Right ventricle myocardium superior (tissue), 1 donor: ENCODE measurements at places on chromosomes 1 and 21. TPM values are rescaled to one million over a fixed set of nuclear protein-coding genes. Genes with fewer than 3 reads are reported as not detected.

B3GALT5 gene
- total RNA-seq = 0.03 TPM

- DNase-seq = peak; percentile 33
Measured at GRCh38 chr1:2609319-2610035, 22.9 kb downstream of the PRXL2B start.

FAM72C gene
- not detected for total RNA-seq

DNA sequence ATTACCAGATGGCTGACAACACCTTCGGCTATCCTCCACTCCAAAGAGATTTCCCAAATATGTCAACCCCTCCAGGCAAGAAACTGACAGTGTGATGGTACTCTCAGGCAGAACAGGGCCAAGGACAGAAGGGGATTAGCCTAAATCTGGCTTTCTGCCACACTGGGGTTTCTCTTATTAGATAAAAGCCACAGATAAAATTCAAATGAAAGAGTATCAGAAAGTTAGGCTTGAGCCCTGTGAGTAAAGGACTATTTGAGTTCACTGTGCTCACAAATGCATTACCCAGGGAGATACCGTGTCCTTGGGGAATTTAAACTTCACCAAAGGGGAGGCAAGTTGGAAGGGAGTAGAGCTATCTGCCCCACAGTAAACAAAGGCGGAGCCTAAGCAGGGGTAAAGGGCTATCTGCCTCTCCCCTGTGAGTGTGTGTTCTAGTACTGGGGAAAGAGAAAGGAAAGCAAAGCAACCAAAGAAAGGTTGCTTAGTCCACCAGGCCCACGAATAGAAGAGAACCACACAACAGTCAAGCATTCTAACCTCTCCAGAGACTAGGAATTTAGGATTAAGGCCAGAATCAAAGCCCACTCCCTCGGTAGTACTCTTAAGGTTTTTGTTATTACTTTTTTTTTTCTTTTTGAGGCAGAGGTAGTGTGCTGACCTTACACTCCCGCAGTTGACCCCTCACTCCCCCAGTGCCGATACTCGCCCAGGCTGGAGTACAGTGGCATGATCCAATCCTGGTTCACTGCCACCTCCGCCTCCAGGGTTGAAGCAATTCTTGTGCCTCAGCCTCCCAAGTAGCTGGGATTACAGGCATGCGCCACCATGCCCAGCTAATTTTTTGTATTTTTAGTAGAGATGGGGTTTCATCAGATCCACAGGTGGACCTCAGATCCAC lies 12.7 kb downstream of the TPM3 start:
- no peak for DNase-seq

DNA sequence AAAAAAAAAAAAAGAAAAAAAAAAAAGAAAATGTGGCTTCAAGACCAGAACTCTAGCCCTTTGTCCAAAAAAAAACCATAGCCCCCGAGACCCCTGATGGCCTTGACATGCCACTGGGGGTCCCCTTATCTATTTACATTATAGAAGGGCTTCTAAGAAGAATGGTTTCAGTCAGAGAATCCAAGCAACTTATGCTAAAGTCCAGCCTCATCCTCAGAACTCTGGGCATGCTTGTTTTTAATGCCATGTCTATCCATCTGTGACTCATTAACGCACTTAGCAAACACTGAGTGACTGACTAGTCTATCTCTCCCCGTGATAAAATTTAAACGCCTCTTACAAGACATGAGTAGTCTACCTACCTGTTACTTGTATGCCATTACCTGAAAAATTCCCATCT lies 29.3 kb downstream of the ERG start:
- no peak for DNase-seq

- no peak for DNase-seq
Measured at GRCh38 chr1:218775501-218776021, 398.1 kb upstream of the LYPLAL1 start.

DNA sequence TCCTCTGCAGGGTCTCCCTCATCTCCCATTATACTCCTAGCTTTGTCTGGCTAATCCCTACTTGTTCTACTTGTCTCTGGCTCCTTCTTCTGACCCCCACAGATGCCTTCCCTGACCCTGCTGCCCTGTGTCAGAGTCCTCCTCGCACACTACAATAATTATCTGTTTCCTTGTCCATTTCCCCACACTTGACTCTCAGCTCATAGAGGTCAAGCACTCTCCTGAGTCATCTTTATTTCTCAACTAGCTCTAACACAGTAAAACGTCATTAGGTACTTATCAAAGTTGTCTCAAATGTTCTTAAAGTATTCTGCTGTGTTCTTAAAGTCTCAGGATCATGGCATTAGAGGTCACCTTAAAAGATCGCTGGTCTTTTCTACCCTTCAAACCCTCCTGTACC lies 47.1 kb downstream of the C8A start:
- DNase-seq = no peak

DNA sequence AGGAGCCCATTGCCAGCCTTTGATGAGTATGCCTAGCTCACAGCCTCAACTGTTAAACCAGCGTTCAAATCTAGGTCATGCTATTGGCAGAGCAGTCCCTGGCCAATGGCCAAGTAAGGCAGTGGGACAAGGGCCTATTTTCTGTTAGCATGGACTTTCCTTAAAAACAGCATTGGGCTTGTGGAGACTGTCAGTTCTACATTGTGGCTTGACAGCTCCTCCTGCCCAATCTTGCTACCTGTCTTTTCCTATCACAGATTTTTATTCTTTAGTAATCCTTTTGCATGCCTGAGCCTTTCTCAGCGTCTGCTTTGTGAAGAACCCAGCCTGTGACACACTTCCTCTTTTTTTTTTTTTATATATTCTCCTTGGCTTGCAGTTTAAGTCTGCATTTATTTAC lies 56.4 kb downstream of the DIP2A start:
- DNase-seq = peak; percentile 83

SPRR1B gene
- not detected for total RNA-seq

DNA sequence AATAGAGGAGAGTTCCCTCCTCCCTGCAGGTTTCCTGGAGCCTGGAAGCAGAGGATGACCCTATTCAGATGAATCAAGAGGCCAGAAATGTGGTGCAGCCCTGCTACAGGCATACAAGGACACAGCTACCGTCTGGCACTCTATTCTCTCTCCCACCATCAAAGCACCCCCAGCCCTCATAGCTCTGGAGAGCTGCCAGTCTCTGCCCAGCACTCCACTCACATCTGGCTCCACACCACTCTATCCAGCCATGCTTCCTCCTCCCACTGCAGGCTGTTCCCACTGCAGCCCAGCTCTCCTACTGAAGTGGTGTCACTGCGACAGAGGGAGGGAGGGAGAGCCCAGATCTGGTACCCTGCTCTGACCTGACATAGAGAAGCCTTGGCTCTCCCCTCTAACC lies 18.4 kb downstream of the SYT2 start:
- DNase-seq = no peak

GRCh38 chr21:26883768-26884167 lies 38.6 kb upstream of the ADAMTS1 start:
- DNase-seq = no peak

TTC39A gene
- 19.4 TPM for total RNA-seq

SLAMF1 gene
- 0.27 TPM for total RNA-seq

DNA sequence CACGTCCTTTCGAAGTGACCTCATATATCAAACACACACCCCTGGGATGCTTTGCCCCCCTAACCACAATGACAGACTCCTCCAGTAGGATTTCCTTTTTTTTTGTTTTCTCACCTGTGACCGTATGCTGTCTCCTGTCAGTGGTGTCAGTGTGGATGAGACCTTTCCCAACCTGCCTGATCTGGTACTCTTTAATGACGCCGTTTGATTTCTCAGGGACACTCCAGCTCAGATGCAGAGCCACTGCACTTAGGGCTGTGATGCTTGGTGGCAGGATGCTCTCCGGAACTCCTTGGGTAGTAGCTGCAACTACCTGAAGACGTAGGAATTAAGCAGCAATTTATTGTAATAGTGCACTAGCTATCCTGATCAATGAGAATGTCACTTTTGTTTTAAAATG lies 212.6 kb downstream of the KCTD3 start:
- DNase-seq = no peak

CRYBG2 gene
- not detected for total RNA-seq

HAO2 gene
- not detected for total RNA-seq

PODN gene
- total RNA-seq = 30.1 TPM

GRCh38 chr1:62325681-62326080 lies 6.4 kb upstream of the KANK4 start:
- DNase-seq = no peak

DNA sequence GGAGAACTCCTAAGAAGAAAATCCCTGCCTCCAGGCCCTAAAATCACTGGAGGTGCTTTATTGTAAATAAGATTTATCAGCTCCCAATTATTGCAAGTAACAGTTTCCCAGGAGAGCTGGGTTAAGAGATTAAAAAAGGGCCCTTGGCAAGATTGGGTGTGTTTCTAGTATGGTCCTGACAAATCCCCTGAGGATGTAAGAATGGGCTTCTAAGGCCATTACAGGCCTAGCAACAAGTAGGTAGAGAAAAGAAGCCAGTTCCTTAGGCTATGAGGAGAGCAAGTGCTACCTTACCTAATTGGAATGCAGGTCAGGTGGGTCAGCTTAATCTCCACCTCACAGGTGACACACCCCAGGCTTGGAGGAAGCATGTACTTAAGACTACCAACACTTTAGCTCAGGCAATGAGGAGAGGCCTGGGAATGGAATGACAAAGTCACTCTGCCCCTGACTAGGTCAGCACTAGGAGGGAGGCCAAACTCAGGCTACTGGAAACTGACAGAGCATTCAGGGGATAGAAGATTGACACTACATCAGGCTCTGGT lies 6.8 kb upstream of the OTUD7B start:
- no peak for DNase-seq

BOLA1 gene
- total RNA-seq = 16.9 TPM

GRCh38 chr1:40383095-40383487 lies 9.6 kb downstream of the SMAP2 start:
- DNase-seq = no peak

EFNA3 gene
- 0.75 TPM for total RNA-seq

GRCh38 chr1:243258731-243259130 lies 2.9 kb downstream of the SDCCAG8 start:
- no peak for DNase-seq

CENPF gene
- total RNA-seq = 1.4 TPM

CFAP45 gene
- total RNA-seq = 1.2 TPM

DNA sequence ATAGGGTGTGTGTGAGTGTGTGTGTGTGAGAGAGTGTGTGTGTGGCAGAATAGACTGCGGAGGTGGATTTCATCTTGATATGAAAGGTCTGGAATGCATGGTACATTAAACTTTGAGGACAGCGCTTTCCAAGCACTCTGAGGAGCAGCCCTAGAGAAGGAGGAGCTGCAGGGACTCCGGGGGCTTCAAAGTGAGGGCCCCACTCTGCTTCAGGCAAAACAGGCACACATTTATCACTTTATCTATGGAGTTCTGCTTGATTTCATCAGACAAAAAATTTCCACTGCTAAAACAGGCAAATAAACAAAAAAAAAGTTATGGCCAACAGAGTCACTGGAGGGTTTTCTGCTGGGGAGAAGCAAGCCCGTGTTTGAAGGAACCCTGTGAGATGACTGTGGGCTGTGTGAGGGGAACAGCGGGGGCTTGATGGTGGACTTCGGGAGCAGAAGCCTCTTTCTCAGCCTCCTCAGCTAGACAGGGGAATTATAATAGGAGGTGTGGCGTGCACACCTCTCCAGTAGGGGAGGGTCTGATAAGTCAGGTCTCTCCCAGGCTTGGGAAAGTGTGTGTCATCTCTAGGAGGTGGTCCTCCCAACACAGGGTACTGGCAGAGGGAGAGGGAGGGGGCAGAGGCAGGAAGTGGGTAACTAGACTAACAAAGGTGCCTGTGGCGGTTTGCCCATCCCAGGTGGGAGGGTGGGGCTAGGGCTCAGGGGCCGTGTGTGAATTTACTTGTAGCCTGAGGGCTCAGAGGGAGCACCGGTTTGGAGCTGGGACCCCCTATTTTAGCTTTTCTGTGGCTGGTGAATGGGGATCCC lies 18.3 kb upstream of the HDAC1 start:
- DNase-seq = no peak

DNA sequence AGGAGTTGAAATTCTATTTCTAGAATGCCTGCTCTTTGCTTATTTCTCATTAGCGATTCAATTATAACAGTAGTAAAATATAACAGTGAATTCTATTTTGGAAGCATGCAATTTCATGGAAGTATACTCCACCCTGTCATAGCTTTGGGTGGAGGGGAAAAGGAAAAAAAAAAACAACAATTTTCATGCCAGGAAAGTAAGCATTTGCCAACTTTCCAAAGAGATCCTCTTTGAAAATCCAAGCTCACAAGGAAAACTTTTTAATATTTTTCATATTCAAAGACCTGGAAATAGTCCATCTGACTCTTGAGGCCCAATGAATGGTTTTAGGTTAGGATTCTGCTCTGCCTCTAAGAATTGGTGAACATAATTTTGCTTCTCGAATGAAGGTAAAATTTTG lies 134.5 kb downstream of the PTPN14 start:
- DNase-seq = no peak

NGF gene
- 4.0 TPM for total RNA-seq

- peak; percentile 50 for DNase-seq
Measured at GRCh38 chr1:8825985-8826481, 8.6 kb upstream of the RERE start.

S100A3 gene
- 0.70 TPM for total RNA-seq

DNA sequence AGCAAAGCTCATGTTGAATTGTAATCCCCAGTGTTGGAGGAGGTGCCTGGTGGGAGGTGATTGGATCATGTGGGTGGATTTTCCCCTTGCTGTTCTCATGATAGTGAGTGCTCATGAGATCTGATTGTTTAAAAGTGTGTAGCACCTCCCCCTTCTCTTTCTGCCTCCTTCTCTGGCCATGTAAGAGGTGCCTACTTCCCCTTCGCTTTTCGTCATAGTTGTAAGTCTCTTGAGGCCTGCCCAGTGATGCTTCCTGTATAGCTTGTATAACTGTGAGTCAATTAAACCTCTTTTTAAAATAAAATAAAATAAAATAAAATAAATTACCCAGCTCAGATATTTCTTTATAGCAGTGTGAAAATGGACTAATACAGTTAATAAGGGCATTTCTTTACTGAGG lies 1025.7 kb downstream of the PLA2G4A start:
- DNase-seq = no peak

DNA sequence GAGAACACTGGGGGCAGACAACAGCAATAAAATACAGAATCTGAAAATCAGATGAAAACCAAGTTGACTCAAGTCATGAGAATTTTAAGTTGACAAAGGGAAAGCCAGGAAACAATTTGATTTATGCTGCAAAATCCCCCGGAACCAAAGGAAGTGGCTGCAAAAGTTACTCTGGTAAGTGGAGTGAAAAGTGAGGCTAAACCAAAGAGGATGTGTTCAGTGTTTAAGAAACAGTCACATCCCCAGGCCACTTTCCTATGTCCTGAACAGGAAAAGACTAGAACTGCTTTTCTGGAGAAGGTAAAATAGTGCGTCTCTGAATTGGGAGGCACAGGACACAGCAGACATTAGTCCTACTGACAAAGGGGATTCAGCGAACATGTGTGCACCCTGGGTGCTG lies 5.9 kb downstream of the TARBP1 start:
- no peak for DNase-seq

OR2G6 gene
- total RNA-seq = not detected
